NCI-H2081 (cell line): ENCODE measurements at places on chromosomes 1 and 21.

DNA sequence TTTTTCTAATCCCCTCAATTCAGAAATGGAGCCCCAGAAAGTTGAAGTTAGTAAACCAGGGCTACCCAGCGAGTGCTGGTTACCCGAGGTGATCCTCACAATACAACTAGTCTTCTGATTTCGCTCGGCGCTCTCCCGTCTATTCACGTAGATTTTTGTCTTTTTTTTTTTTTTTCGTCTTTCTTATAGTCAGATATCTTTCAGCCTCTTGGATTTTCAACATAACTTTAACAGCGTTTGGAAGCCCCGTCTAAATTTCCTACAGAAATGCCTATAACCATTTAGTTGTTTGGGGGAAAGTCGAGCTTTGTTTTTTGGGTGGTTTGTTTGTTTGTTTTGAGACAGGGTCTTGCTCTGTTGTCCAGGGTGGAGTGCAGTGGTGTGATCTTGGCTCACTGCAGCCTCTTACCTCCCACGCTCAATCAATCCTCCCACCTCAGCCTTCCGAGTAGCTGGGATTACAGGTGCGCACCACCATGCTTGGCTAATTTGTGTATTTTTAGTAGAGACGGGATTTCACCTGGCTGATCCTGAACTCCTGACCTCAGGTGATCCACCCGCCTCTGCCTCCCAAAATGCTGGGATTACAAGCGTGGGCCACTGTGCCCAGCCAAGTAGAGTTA, 818 bp upstream of the TMEM50B start:
- no peak for DNase-seq

GRCh38 chr1:198047913-198048312, 108.9 kb upstream of the NEK7 start:
- DNase-seq: no peak

DNA sequence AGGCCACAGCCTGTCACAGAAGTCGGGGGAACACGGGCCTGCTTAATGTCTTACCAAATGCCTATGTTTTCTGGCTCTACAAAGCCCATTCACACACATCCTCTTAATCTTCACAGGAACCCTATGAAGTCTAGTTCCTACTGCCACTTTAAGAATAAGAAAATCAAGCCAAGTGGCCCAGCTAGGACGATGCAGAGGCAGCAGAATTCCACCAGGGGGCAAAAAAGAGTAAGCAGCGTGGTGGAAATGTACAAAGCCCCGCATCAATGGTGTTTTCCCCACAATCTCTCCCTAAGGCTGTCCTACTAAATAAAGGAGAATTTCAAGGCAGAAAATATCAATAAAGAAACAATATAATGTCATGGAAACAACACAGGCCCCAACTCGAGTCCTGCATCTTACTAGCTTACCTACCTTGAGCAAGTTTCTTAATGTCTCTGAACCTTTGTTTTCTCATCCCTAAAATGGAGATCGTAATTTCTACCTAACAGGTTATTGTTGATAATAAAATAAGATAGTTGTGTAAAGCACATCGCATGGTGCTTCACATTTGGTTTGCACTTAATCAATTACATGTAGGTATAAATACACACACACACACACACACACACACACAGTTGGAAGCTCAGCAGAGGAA, 21.4 kb downstream of the SEC16B start:
- peak; percentile 63 for DNase-seq

DNA sequence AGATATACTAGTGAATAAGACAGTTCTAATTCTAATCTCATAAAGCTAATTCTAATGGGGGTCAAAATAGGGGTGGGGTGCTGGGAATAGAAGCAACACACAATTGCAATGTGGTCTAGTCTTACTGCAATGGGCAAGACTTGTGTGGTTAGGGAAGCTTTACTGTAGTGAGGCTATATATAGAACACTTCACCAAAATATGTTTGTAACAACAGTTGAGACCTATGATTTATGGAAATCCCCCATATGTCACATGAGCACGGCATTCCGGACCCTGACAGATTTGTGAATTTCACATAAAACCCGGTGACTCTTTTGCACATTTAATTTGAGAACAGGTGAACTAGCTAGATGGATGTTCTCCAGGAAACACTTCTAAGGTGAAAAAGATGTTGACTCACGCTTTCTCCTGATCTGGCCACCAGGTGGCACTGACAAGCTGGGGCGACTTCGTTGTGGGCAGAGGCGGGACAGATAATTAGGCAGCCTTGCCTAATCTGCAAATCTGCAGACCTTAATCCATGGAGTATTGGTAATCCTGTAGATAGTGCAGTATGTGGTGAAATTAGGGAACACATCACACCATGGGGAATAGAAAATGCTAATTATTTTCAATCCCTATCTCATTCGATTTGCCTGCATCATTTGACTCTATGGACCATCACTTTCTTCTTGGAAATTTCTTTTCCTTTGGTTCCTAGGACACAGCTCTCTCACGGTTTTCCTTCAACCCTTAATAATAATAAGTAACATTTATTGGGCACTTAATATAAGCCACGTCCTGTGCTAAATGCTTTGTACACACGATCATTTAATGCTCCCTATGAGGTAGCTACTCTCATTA, 37.7 kb downstream of the KIAA0040 start:
- peak; percentile 63 for DNase-seq

DNA sequence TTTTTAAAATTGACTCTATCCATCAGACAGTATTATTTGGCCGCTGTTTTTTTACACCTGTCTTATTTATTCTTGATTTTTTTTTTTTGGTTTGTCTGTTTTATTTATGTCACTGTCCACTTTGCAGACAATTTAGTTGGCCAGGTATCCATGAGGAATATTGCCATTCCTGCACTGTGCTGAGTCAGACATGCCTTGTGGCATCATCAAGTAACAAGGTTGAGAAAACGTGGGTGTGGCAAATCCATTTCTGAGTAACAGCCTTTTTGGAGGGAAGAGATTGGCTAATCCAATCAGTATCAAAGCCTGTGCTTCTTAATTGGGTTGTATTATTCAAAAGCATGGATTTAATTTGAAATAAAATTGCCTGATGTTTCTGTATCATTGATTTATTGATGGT, 463.1 kb downstream of the USP25 start:
- DNase-seq: no peak

- no peak for DNase-seq
Observed at GRCh38 chr1:36115931-36116330, 9.1 kb downstream of the COL8A2 start.

GRCh38 chr1:54380290-54380882, 25.8 kb downstream of the SSBP3 start:
- DNase-seq: no peak
